Activated CD4-positive, alpha-beta T cell treated with anti-CD3 and anti-CD28 coated beads, Interleukin-2, amount 50 U/mL, for 48 hours (primary cell): ENCODE measurements at places on chromosomes 2 and 18.

DNA sequence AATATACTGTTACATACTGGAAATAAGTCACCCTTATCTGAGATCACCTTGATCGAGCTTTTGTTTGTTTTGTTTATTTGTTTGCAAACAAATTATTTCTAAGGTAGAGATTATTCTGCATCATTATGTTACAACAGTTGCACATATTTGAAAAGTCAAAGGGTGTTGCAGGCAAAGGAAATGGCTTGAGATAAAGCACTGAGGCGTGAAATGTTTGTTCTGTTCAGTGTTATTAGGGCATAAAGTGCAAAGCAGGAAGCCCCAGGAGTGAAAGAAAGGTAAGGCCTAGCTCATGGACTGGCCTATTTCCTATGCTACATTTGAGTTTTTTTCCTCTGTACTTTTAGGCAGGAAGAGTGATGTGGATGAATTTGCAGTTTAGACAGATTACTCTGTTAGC is 1815.6 kb upstream of the LRRTM1 start:
- no peak for DNase-seq

GRCh38 chr2:189137519-189137918 is 42.0 kb downstream of the COL5A2 start:
- no peak for DNase-seq

DNA sequence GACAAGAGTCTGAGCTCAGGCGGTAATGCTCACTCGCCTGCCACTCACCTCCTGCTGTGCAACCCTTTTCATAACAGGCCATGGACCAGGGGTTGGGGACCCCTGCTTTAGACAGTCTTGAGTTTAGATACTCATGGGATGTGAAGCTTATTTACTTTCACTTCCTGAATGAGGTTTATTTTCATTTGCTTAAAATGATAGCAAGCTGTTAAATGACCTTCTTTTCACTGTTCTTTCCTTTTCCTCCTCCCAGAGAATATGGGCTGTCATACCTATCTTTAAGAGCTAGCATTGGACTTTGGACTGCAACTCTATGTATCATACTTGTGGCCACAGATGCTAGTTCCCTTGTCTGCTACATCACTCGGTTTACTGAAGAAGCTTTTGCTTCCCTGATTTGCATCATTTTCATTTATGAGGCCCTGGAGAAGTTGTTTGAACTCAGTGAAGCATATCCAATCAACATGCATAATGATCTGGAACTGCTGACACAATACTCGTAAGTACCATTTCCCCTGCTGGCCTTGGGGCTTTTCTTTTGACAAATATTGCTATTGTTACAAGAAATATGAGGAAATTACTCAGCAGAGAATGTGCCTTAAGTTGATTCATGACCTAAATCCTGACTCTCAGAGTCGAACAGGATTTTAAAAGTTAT is 168.5 kb downstream of the DPP4 start:
- DNase-seq: no peak

DNA sequence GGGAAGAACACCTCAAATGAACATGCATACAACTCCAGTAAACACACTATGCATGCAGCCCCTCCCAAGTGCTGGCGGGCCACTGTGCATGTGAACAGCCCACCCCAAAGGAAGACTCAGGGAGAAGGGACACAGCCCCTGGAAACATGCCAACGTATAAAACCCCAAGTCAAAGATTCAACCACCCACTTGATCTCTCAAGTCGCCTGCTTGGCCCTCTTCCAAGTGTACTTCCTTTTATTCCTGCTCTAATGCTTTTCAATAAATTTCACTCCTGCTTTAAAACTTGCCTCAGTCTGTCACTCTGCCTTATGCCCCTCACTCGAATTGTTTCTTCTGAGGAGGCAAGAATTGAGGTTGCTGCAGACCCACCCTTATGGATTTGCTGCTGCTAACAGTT is 139.1 kb downstream of the C1D start:
- no peak for DNase-seq

DNA sequence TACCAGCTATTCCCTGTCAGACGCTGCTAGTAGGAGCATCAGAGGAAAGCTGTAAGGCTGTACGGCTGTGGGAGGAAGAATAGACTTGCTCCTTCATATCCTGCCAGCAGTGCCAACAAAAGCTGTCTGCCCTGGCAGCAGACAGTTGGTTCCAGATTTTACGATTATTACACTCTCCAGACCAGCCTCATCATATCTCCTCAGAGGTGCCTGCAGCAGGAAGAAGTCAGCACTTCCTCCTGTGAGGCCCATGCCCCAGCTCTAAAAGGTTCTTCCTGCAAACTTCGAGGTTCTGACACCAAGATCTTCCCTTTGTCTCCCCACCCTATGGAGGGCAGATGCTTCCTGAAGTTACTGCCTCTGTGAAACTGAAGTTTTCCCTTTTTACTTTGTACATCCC is 537.7 kb upstream of the PKDCC start:
- no peak for DNase-seq

GRCh38 chr18:62897153-62897552 is 181.8 kb downstream of the PHLPP1 start:
- no peak for DNase-seq

- DNase-seq: no peak
Measured at GRCh38 chr18:396251-396555, 104.3 kb downstream of the COLEC12 start.

DNA sequence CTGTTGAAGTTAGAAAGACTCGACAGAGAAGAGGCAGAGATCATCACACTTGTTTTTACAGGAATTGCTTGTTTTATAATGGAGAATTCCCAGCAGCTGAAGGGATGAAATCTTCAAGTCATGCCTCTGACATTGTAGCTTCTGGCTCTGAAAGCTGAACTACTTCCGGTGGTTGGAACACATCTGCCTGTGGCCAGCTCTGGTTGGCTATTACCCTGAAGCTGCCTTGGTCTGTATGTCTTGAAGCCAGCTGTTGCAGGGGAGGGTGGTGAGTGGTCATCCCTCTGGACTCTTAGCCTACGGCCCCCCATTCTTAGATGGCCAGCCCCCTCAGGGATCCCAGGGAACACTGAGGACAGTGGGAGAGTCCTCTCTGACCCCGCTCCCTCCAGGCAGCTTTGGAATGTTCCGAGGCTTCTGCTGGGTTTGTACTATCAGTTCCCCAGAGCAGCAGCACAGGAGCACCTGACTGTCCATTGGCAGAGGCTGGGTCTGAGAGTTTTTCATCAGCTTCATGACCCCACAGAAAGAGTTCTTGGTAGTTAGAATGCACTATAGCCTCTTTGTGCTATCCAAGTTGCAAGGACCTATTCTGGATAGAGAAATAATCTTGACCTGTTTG is 87.4 kb upstream of the CAPN13 start:
- DNase-seq: no peak

- no peak for DNase-seq
Measured at GRCh38 chr18:37538526-37539205, 26.9 kb downstream of the CELF4 start.

- no peak for DNase-seq
Measured at GRCh38 chr2:80621656-80622055, 317.1 kb upstream of the LRRTM1 start.

DNA sequence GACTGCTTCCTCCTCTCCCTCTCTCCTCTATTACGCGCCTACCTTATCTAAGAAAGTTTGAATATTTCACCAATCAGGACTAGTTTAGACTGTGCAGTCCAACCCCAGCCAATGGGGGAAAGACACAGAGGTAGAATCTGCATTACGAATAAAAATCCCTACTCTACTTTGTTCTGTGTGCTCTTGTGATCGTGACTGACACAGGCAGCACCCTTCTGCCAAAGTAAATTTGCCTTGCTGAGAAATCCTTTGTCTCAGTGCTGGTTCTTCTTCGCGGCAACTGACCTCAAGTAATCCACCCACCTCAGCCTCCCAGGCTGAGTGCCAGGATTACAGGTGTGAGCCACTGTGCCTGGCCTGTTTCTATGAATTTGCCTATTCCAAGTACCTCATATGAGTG is 8.6 kb upstream of the CDCA7 start:
- no peak for DNase-seq

DNA sequence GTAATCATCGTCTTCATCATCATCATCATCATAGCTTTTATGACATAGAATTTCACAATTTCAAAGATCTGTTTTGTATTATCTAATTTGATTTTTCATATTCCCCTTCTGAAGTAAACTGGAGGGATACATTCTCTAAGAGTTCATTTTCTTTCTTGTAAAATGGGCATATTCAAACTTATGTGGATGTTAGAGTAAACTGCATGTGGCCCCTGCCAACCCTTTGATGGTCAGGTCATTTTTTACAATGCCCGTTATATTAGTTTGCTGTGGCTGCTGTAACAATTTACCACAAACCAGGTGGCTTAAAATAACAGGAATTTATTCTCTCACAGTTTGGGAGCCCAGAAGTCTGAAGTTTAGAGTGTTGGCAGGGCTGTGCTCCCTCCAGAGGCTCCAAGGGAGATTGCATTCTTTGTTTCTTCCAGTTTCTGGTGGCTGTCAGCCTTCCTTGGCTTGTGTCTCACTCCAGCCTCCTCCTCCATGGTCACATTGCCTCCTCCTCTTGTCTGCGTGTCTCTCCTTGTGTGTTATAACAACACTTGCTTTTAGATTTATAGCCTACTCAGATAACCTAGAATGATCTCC is 127.5 kb upstream of the MMADHC start:
- no peak for DNase-seq

DNA sequence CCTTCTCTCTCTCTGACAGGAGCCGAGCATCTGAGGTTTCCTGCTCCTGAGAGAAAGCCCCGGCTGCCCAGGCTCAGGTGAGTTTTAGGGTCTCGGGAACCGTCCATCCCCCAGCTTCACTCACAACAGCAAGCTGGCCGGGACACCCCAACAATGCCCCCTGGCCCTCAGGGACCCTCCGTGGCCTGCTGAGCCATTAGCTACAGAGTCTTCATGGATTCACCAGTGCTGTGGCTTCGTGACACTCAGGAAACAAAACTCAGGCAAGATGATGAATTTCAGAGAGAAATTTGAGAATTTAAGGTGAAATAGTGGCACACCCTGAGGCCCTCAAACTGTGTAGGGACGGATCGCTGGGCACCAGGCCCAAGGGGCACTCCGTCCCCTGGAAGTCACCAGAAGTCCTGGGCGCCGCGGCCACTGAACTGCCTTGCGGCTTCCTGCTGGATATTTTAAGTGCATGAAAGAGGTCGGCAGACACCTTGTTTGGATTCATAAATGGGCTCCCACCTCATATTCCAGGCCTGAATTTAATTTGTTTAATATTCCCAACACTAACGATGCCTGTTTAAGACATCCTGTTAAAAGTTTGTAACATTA is 368.3 kb upstream of the SALL3 start:
- no peak for DNase-seq

- DNase-seq: no peak
Measured at GRCh38 chr2:158723921-158724802, 71.0 kb upstream of the DAPL1 start.
